ENCODE measurements at places on chromosomes 11 and 22.

- DNase-seq = no peak
Observed at GRCh38 chr11:60265373-60266214, 14.9 kb upstream of the MS4A4A start.

DNA sequence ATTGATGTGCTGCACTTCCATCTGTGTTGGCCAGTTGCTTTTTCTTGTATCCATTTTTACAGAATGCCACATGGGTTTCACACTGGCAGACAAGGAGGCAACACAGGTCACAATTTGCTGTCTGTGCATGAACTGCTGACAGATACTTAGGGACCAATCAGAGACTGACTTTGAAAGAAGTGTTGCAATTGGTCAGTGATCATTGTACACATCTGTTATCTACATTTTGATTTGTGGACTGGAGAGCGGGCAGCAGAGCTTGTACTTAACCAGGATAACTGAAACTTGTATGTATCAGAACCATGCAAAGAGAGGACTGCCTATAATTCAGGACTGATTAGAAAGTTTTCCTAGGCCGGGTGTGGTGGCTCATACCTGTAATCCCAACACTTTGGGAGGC is 21.8 kb downstream of the PRR5 start:
- DNase-seq = no peak

DNA sequence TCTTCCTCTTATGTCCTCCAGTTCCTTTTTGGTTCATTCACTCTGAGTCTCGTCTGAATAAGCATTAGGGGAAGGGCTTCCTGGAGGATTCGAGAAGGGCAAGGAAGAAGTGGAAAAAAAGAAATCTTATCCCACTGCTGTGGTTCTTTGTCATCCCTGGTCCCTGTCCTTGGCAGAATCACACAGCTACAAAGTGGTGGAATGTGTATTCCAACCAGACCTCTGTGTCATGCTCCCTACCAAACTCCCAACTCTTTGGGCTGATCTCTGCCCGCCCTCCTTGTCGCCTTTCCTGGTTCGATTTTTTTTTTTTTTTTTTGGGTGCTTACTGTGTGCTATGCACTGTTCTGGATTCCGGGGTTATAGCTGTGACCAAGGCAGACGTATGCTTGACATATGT is 61.0 kb downstream of the TEAD1 start:
- DNase-seq = no peak

DNA sequence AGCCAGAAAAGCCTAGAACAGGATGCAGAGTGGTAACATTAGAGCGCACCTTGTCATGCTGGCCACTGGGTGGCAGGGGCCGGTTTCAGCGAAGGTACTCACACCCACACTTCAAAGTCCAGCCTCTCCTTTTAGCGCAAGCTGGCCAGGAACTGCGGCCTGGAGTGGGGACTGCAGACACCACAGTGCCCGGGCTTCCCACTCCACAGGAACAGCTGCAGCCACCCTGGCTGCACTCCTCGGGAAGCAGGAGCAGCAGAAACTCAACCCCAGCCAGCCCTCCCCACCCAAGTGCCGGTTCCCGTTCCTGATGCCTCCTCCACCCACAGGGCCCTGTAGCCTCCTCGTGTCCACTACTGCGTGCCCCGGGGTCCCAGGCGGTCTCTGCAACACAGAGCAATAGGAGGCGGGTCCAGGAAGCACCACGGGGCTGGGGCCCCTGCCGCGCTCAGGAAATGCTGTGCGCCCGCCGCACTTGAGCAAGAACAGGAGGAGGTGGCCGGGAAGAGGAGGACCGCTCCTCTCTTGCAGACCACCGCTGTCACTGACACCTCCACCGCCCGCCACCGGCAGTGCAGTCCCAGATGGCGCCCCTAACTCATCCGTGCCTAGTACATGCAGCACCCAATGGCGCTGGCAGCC is 2.2 kb downstream of the RFPL2 start:
- peak; percentile 71 for DNase-seq

DNA sequence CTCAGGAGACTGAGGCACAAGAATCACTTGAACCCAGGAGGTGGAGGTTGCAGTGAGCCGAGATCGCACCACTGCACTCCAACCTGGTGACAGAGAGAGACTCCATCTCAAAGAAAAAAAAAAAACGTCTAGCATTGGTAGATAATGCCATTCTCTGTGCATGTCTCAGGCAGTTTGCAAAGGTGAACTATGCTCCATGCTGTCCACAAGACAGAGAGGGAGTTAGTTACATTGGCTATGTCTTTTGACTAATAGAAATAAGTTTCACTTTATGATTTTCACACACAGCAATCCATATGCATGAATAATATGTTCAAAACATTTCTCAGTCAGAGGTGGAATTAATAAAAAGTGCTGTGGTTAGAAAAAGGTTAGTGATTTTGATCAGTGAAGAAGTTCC is 591.4 kb downstream of the ETS1 start:
- no peak for DNase-seq

Data from transverse colon (tissue), 4 donors.